ENCODE measurements at places on chromosomes 3 and 15.

DNA sequence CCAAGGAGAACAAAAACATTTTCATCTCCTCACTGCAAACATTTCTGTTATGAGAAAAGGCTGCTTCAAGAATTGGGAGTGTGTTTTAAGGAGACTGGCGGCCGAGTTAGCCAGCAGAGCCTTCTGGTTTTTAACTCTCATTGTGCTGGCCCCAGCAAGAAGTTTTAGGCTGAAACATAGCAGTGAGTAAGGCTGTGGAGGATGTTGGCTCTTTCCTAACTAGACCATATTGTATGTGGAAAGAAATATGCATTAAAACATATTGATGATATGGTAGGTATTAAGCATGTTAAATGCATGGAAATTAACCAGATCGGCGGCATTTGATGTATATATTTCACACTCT, 90.7 kb downstream of the TIGIT start:
- DNase-seq = no peak

- DNase-seq = peak; percentile 92
These were observed 88.1 kb upstream of the TGFBR2 start for GRCh38 chr3:30518181-30518864.

DNA sequence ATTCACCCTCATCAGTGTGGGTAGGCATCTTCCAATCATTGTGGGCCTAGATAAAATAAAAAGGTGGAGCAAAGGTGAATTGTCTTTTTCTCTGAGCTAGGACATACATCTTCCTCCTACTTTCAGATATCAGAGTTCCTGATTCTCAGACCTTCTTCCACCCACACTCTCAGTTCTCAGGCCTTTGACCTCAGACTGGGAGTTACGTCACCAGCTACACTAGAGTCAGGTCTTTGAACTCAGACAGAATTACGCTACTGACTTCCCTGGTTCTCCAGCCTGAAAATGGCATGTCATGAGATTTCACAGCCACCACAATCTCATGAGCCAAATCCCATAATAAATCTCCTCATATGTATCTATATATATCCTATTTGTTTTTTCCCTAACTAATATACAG, 39.0 kb downstream of the STRIT1 start:
- no peak for DNase-seq

GRCh38 chr3:55369141-55369847, 117.8 kb downstream of the WNT5A start:
- DNase-seq = no peak

DNA sequence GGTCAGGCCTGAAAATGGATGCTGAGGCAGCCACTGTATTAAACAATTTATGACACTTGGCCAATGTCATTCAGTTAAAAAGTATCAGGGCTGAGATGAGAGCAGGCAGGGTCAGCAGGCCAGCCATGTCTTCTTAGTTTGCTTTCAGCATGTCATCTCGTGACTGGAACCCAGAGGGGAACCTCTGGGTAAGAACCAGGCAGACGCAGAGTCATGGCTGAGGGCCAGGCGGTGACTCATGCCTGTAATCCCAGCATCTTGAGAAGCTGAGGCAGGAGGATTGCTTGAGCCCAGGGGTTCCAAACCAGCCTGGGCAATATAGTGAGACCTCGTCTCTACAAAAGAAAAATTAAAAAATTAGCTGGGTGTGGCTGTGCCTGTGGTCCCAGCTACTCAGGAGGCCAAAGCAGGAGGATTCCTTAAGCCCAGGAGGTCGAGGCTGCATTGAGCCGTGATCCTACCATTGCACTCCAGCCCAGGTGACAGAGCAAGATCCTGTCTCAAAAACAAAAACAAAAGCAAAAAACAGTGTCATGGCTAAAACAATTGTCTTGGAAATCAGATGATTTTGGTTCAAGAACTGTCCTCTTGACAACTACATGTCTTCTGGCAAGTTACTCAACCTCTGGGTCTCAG, 11.7 kb downstream of the BCL2L10 start:
- DNase-seq = no peak

All from NCI-H2029 treated with DMSO at 0.1 percent for 48 hours (cell line).